ENCODE measurements at places on chromosomes 11 and 22.

GRCh38 chr11:94948070-94948617, 25.2 kb downstream of the CWC15 start:
- no peak for DNase-seq

DNA sequence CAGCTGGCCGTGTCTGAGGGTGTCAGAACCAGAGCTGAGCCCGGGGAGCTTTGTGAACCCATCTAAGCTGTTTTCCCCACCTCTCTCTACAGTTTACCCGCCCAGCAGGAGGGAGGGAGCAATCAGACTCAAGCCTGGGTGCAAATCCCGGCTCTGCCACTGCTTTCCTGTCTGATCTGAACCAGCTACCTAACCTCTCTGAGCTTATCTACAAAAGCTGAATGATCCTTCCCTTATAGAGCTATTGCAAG, 252 bp downstream of the APOL2 start:
- DNase-seq = no peak

DNA sequence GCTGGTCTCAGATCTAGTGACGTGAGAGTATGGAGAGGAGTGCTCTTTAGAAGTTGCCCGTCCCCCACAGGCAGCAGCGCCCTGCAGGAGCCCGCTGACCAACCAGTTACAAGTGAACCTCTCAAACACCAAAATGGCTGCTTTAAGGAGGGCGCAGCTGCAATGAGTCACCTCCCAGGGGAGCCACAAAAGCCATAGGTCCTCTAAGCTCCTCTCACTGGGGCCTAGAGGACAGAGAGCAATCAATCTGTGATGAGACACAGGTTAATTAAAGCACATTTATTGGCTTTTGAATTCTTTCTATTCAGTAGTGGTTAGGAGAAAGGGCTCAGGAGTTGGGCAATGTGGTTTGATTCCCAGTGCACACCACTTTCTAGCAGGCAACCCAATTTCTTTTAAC, 15.5 kb upstream of the RAPSN start:
- DNase-seq = no peak

DNA sequence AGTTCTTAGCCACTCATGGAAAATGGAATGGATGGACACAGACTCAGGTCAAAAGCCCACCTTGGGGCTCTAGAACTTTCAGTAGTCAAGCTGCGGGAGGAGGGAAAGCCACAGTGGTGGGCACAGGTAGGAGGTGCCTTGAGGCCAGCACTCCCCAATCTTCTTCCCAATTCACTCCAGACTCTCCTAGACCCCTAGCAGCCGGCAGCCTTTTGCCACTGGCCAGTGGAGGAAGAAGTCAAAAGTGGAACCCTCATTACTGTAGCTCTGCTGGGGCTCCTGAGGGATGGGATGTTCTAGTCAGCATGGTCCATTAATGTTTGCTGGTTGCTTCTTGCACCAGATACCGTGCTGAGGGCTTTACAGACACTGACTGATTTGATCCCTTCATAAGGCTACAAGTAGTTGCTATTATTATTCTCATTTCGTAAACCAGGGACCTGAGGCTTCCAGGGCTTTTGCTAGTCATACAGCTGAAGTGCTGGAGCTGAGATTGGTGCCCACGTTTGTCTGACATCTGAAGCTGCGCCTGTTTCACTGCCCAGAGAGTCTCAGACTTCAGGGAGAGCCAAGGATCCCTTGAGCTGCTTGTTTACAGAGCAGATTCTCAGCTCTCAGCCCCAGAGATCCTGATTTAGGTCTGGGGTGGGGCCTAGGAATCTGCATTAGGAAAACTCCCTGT, 1.1 kb downstream of the UCP3 start:
- no peak for DNase-seq

DNA sequence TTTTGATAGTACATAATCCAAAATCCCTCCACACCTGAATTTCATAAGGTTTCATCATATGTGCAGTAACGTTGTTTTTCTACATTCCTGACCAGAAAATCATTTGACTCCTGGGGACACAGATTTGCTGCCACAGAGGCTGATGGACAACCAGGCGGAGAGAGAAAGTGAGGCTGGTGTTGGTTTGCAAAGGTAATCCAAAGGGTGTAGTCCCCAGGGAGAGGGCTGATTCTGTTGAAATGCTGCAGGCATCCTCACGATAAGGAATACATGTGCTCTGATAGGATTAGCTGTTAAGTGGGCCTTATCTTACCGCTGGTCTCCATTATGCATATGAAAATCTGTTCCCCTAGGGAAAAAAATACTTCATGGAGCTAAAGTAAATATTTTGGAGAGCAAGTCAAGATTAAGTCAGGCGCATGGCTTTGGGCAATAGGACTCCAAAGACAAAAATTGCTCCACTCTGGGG, 8.1 kb downstream of the APOL6 start:
- DNase-seq = no peak

DNA sequence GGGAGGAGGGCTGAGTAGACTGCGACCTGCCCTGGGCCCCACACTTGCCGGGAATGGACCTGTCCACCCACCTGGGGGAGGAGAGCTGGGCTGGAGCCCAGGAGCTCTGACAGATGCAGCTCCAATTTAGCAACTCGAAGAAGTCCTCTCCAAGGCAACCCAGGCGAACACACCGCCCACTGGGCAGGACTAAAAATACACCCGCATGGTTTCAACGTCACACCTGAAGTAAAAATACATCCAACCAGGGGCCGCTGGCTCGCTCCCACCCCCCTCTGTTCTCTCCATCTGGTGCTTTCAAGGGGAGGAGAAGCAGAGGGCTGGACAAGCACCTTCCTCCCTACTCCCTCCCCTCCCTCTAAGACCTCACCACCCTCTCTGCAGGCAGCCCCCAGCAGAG, 119.9 kb downstream of the FEZ1 start:
- no peak for DNase-seq

DNA sequence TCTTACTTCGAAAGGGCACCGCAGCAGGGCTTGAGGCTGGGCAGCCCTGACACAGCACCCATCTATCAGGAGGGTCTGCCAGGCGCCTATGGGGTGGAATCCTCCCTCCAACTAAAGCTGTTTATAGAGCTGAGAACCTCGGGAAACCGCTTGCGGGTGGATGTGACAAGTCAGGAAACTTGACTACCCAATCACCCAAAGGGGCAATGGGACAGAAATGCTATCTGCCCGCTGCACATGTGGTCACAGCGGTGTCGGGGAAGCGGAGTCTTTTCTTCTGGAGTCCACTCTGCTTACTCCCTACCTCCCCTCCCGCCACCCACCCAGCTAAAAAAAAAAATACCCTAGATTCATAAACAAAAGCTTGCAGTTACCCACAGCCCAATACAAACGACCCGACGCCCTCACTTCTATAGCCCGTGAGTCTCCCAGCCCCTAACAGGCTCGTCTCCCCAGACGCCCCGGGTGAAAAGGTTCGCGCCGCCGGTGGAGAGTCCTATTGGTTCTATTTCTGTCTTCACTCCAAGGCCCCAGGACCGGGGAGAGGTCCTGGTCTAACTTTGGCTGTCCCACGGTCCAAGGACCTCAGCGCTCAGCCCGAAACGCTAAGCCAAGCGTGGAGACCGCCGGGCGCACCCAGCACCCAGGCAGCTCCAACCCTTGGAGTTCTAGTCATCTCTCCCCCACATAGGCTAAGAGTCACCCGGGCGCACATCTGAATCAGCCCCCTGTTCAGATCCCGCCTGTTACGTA, 1.4 kb downstream of the TRPC6 start:
- DNase-seq = no peak

DNA sequence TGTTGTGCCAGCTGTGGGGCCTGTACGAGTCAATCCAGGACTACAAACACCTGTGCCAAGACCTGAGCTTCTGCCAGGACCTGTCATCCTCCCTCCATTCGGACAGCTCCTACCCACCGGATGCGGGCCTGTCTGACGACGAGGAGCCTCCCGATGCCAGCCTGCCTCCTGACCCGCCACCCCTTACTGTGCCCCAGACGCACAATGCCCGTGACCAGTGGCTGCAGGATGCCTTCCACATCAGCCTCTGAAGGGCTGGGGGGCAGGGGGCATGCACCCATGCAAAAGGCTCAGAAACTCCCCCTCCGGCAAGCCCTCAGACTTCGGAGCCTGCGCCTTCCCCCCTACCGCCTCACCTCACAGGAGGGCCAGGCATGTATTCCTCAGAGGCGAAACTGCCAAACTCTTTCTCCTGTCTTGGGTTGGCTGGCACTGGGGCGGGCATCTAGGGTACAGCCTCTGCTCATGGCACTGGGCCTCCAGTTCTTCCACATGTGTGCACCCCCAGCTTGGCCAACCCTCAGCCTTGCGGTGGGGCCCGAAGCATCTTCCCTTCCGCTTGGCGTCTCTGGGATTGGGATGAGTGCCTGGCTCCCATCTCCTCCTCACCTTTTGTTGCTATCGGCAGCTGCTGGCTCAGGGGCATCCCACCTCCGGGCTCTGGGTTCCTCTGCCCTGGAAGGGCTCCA, 1.2 kb downstream of the FAM89B start:
- DNase-seq = peak; percentile 77

DNA sequence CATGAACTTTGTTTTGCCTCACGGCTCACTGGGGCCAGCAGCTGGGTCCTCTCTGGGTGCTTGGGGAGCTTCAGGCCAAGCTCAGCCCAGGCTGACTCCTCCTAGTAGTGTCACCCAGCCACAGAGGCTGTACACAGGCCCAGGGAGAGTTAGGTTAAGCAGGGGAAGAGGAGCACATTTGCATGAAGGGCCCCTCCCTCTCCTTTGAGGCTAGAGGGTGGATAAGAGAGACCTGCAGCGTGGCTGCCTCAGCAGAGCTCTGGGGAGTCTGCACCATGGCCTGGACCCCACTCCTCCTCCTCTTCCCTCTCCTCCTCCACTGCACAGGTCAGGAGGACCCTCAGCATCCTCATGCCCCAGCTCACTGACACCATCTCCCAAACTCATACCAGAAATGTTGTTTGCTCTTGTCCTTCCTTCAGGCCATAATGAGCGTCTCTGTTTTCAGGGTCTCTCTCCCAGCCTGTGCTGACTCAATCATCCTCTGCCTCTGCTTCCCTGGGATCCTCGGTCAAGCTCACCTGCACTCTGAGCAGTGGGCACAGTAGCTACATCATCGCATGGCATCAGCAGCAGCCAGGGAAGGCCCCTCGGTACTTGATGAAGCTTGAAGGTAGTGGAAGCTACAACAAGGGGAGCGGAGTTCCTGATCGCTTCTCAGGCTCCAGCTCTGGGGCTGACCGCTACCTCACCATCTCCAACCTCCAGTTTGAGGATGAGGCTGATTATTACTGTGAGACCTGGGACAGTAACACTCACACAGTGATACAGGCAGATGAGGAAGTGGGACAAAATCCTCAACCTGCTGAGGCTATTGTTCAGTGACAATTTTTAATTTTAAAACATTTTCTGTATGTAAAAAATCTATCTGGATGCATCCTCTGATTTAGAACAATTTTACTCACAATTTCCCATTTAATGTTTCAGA, 82.4 kb upstream of the VPREB1 start:
- no peak for DNase-seq

- no peak for DNase-seq
Measured at GRCh38 chr11:113384551-113384950, 3.0 kb upstream of the ANKK1 start.

DNA sequence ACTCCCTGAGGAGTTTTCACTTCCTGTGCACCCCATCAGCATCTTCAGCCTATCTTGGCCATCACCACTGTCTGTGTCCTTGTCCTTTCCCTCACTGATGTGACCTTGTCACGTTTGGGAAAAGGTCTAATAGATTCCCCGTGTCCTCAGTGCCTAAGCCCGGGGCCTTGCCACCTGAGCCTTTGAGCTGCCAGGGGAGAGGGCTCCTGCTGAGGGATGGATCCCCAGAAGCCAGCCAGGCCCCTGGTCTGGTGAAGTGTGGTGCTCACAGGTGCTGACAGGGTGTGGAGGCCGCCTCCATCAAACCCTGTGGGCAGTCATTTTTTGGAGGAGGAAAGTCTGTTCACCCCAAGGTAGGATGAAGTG, 47.2 kb downstream of the GAB4 start:
- no peak for DNase-seq

- no peak for DNase-seq
Measured at GRCh38 chr11:118927554-118928100, 1.9 kb upstream of the BCL9L start.

DNA sequence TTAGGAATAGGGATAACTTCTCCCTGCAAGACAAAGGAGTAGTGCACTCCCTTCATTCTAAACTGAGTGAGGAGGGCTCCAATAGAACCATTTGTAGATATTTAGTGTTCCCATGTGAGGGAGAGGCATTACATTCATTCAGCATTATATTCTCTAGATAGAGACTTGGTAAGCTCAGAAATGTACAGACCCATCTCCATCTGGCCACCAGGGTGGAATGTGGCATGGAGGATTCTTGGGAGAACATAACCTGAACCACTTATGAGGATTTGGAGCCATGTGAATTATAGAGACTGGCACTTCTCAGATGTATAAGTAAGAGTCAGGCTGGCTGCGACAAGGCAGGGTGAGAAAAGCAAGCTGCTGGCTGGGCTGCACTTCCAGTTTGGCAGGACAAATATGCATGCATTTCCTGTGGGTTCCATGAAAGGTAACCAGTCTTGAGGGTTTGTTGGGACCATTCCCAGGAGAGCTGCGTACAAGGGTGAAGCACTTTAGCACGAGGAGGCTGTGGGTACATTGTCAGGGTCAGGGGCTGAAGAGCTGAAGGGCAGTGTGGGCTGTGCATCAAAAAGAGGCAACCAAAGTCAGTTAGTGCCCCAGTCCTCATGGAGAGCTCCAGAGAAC, 9.2 kb downstream of the RRP8 start:
- no peak for DNase-seq

GRCh38 chr11:6586434-6587359, 16.7 kb downstream of the RRP8 start:
- DNase-seq = no peak

DNA sequence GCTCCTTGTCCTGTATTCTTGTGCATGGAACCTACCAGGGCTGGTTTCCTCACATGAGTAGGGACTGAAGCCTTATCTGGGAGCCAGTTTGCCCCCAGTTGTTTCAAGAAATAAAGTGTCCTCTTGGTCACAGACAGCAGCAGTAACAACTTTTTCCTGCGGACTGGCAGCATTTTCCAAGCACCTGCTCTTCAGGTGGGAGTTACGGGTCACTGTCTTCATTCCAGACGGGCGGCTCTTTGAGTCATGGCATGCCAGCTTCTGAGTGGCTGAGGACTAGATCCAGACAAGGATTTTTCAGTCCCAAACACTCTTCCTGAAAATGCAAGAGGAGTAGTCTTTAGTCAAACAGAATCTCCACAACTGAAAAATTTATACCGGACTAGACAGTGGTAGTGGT, 2.7 kb upstream of the CD44 start:
- no peak for DNase-seq

DNA sequence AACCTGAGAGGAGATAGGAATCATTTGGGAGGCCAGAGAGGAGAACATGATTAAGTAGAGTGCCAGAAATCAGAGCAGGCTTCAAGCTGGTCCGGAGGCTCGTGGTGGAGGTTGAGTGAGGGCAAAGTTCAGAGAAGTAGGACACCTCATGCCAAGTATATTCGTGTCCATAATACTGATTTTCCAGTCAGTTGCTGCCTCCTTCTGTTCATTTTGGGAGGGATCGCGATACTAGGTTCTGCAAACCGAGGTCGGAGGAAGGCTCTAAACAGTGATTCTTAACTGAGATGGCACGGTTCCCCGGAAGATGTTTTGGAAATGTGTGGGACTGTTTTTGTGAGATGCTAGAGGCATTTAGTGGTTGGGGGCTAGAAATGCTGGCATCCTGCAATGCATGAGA, 13.6 kb upstream of the CD3E start:
- DNase-seq = peak; percentile 55

GRCh38 chr22:39242595-39243438, 2.0 kb downstream of the PDGFB start:
- DNase-seq = no peak

GRCh38 chr11:16572945-16573344, 165.5 kb upstream of the C11orf58 start:
- DNase-seq = no peak

GRCh38 chr11:73218106-73218829, at the start of gene P2RY2:
P2RY2 (plus strand) TSS chr11:73218281; CDS start chr11:73234160, 15,879 bp downstream.
- DNase-seq = peak; percentile 91

- no peak for DNase-seq
Measured at GRCh38 chr11:33787076-33787475, 12.8 kb upstream of the FBXO3 start.
